ENCODE measurements at places on chromosomes 3 and 15.

- DNase-seq, result no peak
Measured at GRCh38 chr3:99934975-99935797, 117.5 kb downstream of the CMSS1 start.

GRCh38 chr15:101410612-101411011 is 78.9 kb downstream of the PCSK6 start:
- no peak for DNase-seq

GRCh38 chr3:66675366-66675765 is 174.5 kb upstream of the LRIG1 start:
- DNase-seq, result no peak

DNA sequence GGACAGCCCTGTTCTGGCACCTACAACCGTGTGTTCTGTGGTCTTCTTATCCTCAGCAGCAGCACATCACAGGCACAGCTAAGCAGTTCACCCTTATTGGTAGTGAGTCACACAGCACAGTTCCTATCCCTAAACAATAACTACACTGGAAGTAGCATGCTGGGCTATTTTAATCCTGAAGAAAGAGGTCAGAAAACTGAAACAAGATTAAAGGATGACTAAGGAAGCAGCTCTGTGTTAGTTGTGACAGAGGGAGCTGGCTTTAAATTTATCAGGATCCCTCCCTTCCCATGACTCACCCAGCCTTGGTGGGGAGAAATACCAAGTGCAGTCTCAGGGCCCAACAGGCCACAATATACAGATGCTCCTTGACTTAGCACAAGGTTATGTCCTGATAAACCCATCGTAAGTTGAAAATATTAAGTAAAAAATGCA is 144.3 kb downstream of the ERC2 start:
- no peak for DNase-seq

GRCh38 chr3:188486126-188486525 is 332.2 kb downstream of the LPP start:
- DNase-seq, result no peak

GRCh38 chr3:3081381-3082233 is 28.6 kb downstream of the IL5RA start:
- DNase-seq, result no peak

DNA sequence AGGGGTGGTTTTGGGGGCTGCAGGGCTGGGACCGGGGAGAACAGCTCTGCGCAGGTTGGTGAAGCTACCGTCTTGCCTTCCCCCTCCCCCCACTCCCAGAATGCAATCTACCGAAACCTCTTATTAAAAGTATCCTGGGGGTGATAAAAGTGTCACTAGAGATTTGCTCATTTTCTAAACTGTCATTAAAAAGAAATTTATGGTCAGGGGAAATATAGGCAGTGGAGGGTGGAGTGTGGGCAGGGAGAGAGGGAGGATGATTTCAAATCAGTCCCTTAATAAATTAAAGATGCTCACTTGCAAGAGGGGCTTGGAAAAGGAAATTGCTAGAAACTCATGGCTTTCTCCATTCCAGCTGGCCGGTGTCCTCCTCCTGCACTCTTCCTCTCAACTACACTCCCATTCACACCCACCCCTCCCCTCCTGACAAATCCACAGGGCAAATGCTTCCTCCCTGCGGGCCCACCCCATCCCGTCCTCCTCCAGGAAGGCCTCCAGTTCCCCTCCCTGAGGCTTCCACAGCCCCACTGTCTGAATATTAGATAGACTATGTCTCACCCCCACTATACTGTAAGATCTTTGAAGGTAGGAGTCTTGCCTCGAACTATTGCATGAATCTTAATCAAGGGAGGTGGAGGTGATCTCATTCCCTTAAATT is 83.9 kb downstream of the TLE3 start:
- DNase-seq, result no peak

Measured in D721Med (cell line).